Caki2 (cell line): ENCODE measurements at places on chromosomes 5 and 9.

- DNase-seq: no peak
Measured at GRCh38 chr9:135882011-135882410, 25.3 kb downstream of the CAMSAP1 start.

DNA sequence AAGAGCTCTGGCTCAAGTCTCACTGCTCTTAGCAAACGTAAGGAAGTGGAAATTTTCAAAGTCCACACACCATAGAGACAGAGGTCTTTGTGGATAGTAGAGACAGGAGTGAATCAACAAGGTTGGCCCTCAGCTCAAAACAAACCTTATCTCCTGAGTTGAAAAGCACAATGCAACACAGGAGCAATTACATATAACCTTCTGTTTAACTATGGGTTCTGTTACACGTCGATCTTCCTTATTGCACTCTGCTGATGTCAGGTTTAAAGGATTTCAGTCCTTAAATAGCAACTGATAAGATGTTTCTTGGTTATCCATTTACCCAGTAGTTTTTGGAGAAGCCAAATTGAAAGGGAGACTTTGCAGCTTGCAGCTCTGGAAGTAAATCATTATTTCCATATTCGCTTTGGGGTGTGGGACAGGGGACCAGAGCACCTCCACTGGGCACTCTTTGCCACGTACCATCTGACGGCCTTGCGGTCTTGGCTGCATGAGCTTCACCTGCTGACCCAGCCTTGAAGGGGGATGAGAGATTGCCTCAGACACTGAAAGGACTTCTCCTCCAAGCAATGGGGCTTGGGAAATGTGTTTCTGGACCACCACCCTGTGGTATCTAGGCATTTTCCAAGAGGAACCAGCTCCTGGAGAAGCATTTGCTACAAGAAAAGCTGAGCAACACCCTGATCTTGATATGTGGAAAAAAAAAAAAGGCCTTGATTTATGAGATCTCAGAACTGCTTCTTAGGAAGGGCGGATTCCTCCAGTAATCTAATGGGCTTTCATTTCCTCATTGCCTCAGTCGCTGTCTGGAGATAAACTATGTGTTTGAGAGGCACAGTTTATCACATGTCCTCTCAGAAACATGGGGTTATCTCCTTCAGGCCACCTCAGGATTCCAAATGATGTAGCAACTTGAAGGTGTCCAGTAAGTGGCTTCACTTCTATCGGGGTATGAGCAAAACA is 56.2 kb upstream of the ZNF622 start:
- no peak for DNase-seq

DNA sequence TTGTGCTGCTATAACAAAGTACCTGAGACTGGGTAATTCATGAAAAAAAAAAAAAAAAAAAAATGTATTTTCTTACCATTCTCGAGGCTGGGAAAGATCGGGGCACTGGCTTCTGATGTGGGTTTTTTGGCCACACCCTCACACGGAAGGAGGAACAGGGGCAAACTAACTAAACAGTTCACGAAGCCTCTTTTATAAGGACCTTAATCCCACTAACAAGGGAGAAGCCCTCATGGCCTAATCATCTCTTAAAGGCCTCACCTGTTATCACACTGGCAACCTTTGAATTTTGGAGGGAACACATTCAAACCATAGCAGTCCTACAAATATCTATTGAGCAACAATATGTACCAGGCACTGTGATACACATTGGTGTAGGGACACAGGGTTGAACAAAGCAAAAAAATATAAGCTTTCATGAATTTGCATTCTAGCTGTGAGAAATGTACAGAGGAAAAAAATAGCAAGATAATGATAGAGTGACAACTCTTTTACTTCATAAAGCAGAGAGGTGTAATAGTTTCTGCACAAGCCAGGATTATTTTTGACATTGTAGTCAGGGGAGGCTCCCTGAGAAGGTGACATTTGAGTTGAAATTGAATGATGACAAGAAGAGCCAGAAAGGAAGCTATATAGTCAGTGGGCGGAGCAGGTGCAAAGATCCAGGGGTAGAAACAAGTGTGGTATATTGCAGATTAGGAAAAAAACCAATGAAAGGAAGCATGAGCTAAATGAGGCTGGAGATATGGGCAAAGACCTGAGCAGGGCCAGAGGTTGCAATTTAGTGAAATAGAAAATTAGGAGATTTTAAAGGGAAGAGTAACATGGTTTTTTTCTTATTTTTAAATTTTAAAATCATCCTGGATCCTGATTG is 68.1 kb upstream of the GRAMD2B start:
- DNase-seq: no peak

GRCh38 chr5:55672477-55672911 is 39.6 kb downstream of the SLC38A9 start:
- no peak for DNase-seq

- DNase-seq: no peak
Measured at GRCh38 chr9:28267351-28267750, 694.1 kb upstream of the C9orf72 start.

DNA sequence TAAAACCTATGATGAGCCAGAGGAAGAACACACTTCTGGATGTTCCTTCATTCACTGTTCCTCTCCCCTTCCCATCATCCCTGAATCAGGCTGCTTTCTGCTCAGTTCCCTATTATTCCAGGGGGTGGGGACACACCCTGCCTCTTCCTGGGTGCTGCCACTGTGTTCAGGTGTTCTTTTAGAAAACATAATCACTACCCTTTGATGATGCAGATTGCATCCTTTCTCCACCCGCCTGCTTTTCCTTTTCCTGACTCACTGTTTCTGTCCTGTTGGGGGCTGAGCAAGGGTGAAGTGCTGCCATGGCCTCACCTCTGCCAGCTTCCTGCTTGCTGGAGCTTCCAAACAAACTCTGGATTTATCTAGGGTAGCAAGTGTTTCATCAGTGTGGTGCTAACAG is 331.9 kb upstream of the GRIA1 start:
- DNase-seq: no peak

DNA sequence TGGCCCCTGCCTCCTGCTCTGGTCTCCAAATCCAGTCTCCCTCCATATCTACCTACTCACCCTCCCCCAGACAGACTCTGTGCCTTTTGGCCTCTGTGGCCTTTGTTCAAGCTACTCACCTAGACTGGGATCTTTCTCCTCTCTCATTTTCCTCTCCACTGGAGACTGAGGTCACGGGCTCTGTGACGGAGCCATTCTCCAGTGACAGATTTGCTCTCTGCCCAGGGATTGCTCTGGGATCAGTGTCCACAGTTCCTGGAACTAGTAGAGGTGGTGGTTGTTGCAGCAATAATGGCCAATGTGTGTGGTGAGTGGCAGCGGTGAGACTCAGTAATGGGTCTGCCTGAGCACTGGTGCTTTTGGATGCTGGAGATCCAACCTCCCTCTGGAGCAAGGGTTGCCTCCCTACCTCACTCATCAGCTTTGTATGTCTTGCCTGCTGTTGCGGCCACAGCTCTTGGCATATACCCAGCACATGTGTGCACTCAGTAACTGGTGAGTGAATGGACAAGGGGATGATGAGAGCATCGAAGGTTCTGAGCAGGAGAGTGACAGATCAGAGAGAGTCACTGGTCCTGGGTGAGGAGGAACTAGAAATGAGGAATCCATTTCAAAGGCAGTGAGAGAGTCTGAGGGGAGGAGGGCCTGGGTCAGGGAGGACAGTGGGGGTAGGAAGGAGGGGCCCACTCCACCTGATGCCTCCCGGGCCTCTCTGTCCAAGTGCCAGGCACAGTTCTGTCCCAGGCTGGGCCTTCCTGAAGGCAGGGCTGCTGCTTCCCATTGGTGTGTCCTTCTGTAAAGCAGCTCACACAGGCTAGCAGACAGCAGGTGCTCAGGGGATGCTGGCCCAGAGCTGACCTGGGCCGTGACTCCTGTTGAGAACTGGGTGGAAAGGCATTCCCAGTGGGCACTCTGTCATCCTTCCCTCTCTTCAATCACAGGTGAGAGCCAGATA is 96.5 kb upstream of the PITX1 start:
- no peak for DNase-seq

DNA sequence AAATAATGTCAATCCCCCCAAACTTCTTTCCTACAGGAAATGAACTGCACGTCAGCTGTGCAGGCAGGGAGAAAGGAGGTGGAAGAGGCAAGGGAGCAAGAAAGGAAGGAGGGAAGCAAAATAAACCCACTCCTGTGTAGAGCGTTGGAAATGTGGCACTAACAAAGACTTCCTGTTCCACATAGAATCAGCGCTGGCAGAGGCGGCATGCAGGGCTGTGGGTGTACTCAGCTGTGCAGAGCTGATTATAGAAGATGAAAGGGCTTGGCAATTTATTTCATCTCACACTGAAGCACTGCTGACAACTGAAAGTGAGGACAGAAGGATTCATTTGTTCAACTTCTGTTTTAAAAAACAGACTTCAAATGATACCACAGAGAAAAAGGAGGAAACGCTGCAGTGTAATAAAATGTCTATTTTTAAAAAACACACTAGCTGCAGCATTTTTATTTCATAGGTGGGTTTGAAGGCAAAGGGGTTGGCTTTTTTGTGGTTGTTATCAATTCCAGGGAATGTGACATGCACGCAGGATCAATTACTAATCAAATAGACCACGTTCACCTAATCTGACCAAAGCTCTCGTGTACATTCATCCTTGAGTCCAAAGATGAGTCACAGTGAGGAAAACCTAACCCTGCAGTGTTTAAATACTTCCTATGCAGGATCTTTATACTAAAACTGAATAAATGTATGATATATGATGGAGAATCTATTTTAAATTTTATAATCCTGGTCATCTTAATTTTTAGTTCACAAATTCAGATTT is 583.5 kb downstream of the ZNF608 start:
- no peak for DNase-seq

GRCh38 chr5:14174230-14174636 is 31.1 kb downstream of the TRIO start:
- DNase-seq: no peak

DNA sequence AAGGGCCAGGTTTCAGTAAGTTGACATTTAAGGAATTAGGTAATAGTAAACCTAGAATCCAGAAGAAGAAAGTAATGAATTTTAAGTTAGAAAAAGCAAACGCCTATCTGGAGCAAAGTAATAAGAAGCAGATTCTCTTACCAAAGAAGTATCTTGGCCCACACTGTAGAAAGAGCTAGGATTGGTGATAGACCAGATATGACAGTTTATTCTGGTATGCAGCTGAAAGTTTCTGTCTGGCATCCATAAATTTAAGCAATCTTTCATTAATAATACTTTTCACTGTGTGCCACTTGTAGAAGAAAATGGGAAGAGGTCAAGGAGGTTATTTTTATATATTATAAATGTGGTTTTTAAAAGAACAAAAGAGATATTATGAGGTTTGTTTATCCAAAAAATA is 3.0 kb downstream of the RECK start:
- no peak for DNase-seq

GRCh38 chr5:96814041-96814440 is 6.3 kb upstream of the ERAP1 start:
- no peak for DNase-seq

DNA sequence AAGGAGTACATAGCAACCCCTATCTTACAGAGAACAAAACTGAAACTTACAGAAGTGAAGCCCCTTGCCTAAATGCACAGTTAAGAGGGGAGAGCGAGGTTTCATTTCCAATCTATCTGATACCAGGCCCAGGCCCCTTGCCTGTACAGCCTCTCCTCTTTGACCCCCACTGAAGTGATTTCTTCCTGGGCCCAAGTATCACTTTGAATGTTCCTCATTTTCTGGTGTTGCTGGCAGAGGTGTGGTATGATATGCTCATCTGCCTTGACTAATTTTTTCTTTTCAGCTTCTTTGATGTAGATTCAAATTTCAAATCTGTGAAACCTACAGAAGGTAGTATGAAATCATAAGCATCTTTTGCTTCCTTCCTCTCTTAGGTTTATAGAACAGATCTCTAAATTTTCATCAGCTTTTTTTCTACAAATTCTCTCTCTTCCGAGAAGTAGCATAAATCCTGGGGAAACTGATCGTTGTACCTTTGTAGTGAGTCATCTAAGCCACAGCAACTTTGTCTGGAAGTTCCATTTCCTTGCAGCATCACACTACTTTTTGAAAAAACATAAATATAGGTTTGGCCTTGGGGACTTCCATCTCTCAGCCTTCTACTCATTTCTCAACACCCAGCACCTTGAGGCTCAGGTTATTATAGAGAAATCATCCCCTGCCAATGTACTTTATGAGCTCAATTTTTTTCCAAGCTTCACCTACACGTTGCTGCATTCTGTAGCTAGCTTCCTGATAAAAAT is 402.4 kb upstream of the PTGER4 start:
- DNase-seq: no peak

GRCh38 chr9:92762781-92763708 is 1.6 kb downstream of the BICD2 start:
- DNase-seq: no peak

DNA sequence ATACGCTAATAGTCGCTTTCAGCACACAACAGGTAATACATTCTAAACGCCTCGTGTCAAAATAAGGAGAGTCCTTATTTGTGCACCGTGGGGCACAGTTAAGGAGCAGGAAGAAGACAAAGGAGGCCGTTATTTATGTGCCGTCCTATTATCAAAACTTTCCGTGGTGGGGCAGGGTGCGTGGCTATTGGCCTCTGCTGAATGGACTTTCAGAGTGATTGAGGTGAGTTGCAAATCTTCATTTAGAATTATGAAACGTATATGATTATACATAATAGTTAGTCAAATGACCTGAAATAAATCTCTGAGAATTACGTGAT is 833 bp downstream of the C5orf24 start:
- no peak for DNase-seq

- DNase-seq: no peak
Measured at GRCh38 chr5:127824126-127824525, 120.9 kb downstream of the CCDC192 start.

DNA sequence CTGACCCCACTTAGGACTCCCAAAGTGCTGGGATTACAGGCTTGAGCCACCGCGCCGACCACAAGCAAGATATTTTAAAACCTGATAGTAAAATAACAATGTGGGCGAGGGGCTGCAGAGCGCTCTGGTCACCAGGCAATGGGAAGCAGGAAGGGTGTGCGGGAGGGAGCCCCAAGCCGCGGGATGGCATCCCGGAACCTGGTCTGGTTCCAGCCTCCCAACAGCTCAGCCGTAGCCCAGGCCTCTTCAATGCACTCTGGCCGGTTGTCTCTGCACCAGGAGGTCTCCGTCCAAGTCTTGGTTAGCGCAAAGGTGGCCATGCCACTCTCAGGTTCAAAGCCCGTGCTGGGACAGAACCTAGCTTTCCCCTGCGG is 694 bp upstream of the UAP1L1 start:
- no peak for DNase-seq

DNA sequence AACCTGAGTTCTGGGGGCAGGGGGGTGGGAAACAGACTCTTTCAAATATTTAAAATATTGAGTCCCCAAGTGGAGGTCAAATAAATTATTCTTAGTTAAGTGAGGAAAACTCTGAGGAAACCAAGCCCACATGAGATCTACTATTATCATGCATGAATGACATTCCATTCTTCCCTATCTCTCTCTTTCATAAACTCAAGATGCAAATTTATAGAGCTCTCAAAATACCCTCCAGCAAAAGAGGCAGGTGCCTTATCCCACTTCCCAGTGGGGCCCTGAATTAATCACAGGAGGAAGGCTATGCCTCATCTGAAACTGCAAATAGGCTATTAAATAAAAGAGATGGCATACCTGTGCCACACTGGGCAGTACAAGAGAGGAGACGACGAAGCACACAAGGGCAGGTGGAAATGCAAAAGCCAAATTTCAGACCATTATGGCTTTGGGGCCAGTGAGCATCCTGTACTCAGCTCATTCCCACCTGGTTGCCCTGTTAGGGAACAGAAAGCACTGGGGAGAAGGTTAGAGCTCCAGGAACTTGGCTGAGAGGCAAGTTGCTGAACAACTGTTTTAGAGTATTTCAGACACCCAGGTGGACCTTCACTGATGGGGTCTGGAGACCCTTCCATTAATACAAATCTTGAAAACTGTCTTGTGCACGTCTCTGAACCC is 102.2 kb upstream of the EQTN start:
- DNase-seq: no peak
